Stimulated activated CD4-positive, alpha-beta T cell treated with anti-CD3 and anti-CD28 coated beads, Interleukin-1b, Interleukin-23, amount 100 ng/mL, for 1 hour (primary cell): ENCODE measurements at places on chromosomes 4 and X.

- DNase-seq: no peak
Measured at GRCh38 chr4:110184791-110185155, 13.6 kb downstream of the ELOVL6 start.

DNA sequence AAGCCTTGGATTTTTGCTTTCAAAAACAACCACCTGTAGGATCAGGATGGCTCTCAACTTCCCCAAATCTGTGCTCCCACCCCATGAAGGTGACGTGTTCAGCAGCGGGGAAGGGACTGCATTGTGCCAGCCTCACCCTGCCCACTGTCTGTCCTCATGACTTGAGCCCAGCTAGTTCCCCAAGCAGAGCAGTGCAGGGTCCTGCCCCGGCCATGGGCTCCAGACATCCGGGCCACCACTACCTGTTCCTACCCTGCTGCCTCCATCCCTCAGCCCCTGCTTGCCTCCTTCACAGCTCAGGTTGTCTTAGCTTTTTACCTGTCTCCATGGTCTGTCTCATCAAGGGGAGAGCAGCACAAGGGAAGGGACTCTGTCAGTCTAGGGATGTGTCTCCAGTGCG is 11.4 kb upstream of the MAP9 start:
- no peak for DNase-seq

DNA sequence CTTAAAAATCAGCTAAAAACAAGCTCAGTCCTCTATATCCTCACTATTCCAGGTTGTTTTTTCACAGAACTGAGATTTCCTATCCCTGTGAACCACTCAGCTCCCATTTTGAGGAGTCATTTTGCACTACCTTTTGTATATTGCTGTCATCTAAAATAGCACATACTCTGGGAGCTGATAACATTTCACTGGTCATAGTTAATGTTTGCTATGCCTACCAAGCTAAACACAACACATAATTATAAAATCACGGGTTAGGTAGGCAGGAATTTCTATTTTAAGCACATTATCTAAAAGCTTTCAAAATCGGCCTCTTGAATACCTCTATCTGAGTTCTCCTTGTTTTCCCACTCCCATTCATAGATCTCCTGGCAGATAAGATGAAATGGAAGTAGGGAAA is 882.0 kb upstream of the INTU start:
- no peak for DNase-seq

GRCh38 chr4:80841587-80842281 is 188.8 kb upstream of the BMP3 start:
- DNase-seq: no peak

DNA sequence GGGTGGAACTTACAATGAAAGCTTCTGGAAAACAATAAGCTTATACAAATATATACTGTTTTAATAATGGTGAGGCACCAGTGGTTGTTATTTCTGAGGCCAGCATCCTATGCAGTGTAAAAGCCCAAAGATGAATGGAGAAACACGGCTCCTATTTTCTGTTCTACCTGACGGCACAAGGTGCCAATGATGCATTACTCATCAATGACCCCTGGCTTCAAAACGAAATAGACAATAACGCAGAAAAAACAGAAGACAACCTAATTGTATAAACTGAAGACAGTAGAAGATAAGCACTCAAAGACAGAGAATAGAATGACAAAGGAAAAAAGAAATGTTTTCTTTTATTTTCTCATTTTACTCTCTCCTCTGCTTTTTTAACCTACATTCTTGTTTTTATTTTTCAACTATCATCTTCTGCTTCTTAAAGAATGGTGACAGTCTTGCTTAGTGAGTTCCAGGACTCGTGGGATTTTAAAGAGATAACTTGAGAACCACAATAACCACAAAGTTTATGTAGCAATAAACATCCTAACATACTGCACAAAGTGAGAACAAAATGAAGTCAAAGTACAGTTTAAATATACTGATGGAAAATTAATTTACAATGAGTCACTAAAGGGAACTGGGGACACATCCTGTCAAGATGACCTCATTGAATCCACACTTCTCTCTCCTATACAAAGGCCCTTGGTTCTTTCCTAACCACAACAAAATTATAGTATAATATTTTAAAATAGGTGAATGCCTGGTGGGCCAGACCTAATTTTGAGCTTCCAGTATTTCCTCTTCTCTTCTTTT is 169.8 kb downstream of the BTC start:
- DNase-seq: no peak
